Kidney (tissue), 22 donors: ENCODE measurements at places on chromosomes 2 and 18. TPM values are rescaled to one million over a fixed set of nuclear protein-coding genes. Genes with fewer than 3 reads are reported as not detected.

Gene MC2R
- polyA plus RNA-seq, result not detected

Gene CAPN14
- 0.22 TPM for polyA plus RNA-seq

Gene SLC30A3
- polyA plus RNA-seq, result not detected

Gene KRTCAP3
- 17.2 TPM for polyA plus RNA-seq

Gene FZD7
- polyA plus RNA-seq, result 5.6 TPM

Gene PNKD
- polyA plus RNA-seq, result 244 TPM

Gene VWC2L
- not detected for polyA plus RNA-seq

Gene TUBA4B
- 15.4 TPM for polyA plus RNA-seq

Gene TAF1B
- 8.8 TPM for polyA plus RNA-seq

Gene EEF1B2
- polyA plus RNA-seq, result 529 TPM

Gene ZNF892
- 0.34 TPM for polyA plus RNA-seq

Gene WDR35
- polyA plus RNA-seq, result 6.0 TPM

Gene LCT
- 0.19 TPM for polyA plus RNA-seq

Gene CCL20
- polyA plus RNA-seq, result 2.5 TPM

Gene MC4R
- not detected for polyA plus RNA-seq

Gene RAMP1
- polyA plus RNA-seq, result 17.3 TPM

Gene THAP4
- 184 TPM for polyA plus RNA-seq

Gene REG3G
- 19.4 TPM for polyA plus RNA-seq

Gene FAM124B
- 0.90 TPM for polyA plus RNA-seq
